BE2C (cell line): ENCODE measurements at places on chromosomes 3 and 15.

DNA sequence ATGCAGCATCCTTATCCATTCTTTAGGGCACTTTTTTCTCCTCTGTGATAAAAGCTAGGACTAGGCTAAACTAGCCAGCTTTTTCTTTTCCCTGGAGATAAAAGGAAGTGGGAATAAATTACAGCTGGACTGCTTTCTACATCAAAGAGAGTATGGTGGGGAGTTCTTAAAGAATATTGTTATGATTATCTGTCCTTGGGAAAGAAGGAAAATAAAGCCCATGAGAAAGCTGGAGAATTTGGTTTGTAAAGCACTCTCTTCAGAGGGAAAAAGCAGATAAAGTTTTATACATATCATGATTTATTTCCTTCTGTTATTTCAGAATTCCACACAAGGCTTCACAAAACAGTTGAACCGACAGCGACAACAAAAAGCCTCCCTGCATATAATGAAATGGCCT, 923.0 kb downstream of the DIPK2A start:
- DNase-seq, result no peak

DNA sequence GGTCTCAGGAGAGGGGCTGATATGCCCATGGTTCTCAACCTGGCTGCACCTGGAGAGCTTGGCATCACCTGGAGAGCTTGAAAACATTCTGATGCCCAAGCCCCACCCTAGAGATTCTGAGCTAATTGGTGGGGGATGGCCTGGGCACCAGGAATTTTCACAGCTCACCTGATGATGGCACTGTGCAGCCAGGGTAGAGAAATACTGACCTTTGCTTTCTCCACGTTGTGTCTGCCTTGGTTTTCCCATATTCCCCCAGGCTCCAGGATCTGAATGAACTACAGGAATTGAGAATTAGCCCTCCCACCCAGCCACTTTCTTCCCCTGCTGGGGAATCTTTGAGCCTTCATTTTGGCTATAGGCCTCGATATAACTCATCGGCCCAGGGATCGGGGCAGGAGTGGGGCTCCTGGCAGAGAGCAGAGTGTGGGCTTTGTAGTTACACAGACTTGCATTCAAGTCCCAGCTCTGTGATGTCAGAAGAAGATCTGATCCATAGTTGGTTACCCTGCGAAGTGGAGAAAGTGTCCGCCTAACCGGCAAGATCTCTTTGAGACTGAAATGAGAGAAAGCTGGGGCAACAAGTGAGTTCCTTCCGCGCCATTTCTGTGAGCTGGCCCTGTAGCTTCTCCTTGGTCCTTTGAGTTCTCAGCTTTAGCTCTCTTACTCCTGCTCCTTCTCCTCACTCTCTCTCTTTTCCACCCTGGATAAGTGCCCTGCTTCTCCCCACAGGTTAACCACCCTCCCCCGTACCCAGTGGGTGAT, 33.1 kb upstream of the UBE2Q2 start:
- peak; percentile 36 for DNase-seq

- no peak for DNase-seq
Measured at GRCh38 chr3:37519661-37520060, 342.0 kb upstream of the CTDSPL start.

DNA sequence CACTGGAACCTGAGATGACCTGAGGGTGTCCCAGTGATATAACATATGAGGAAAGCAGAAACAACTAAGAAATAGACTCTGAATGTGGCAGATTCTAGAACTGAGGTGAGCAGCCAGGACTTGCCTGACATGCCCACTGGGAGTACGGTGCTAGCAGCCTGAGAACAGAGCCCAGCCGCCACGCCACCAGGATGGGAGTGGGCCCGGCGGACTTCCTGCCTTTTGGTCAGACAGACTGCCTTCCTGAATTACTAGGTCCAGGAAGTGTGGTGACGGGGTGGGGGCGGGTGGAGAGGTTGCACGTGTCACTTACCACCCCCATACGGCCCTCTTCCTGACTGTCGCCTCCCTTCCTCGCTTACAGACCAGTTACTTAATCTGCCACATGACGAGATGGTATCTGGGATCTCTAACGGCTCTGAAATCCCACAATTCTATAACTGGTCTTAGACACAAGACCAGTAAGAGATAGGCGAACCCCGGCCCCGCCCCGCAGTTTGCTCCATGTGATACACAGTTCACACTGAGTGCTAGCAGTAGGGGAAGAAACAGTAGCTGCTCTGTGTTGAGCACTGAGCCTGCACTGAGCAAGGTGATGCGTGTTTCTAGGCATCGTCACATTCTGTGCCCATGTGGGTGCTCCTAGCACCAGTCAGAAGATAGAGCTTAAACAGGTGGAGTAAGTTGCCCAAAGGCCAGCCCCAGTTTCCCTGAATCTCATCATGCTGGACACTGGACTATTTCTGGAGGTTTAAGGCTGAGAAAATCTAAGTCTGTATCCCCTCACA, 95.7 kb downstream of the CPN2 start:
- DNase-seq, result peak; percentile 93

- no peak for DNase-seq
Measured at GRCh38 chr15:90261811-90262210, 3.7 kb upstream of the NGRN start.
